ENCODE measurements at places on chromosomes 7 and 10.

- no peak for DNase-seq
Measured at GRCh38 chr10:111944331-111944730, 239.2 kb downstream of the GPAM start.

GRCh38 chr10:10798102-10798863 is 219.4 kb upstream of the CELF2 start:
- DNase-seq = no peak

- DNase-seq = no peak
Measured at GRCh38 chr7:67361150-67361549, 364.5 kb downstream of the TYW1 start.

- no peak for DNase-seq
Measured at GRCh38 chr7:126489874-126490273, 762.9 kb downstream of the GRM8 start.

DNA sequence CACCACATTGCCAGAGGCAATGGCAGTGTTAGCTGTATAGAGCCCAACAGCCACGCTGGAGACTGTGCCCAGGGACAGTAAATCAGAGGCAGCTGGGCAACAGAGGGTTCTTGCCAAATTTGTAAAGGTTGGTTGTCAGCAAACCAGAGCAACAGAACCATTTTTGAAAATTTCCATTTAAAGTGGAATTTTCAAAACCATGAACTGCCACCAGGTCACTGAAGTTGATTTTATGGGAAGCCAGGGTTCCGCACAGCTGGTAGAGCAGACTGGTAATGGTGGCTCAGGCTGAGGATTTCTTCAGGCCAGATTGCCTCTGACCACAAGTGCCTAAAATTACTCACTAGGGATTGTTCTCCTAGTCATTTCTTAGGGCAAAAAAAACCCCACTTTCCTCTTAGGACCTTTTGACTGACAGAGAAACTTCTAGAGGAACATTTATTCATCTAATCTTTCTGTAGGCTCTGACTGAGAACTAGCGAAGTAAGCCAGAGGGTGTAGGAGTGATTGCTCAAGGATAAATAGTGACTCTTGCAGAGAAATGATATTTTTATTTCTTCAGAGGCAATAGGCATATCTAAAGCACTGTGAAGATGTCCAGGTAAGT is 342.4 kb downstream of the BBS9 start:
- DNase-seq = no peak

Data from activated T-cell treated with anti-CD3 and anti-CD28 coated beads, Interleukin-2, amount 50 U/mL, for 48 hours (primary cell).